ENCODE measurements at places on chromosomes 3 and 15.

DNA sequence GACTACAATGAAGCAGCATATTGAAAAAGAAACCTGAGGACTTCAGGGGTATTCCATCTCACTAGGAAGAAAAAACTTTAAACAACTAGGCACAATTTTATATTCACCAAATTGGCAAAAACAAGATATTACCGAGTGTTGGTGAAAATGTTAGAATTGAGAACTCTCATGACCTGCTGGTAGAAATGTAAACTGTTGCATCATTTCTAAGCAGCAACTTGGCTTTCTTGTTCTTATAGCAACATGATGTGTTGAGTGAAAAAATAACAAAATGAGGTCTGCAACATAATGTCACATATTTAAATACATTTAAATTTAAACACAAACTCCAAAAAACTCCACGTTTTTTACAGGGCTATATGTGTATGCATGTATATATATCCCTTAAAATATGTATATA, 59.0 kb upstream of the SPPL2A start:
- DNase-seq = no peak

- no peak for DNase-seq
Measured at GRCh38 chr3:50297896-50298725, 1.1 kb downstream of the HYAL3 start.

GRCh38 chr3:187518616-187519015, 150.4 kb downstream of the RTP4 start:
- DNase-seq = no peak

DNA sequence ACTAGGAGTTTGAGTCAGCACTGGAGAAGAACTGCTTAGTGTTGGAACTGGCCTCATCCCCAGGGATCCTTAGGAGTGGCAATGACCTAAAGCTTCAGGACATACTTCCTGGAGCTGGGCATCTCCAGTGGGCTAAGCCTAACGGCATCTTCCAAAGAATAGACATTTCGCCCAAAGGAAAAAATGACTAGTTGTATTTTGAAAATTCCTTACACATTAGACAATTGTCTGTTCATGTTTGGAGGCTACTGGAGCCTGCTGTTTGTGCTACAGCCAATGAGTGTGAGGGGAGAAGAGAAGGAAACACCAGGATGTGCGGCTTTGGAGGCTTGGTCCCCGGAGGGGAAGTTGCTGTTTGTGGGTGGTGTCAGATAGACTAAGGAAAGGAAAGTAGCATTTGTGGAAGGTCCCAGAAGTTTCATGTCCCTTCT, 77.6 kb downstream of the POLR2M start:
- DNase-seq = no peak

GRCh38 chr3:188712248-188712924, 459.4 kb upstream of the TPRG1 start:
- DNase-seq = no peak

DNA sequence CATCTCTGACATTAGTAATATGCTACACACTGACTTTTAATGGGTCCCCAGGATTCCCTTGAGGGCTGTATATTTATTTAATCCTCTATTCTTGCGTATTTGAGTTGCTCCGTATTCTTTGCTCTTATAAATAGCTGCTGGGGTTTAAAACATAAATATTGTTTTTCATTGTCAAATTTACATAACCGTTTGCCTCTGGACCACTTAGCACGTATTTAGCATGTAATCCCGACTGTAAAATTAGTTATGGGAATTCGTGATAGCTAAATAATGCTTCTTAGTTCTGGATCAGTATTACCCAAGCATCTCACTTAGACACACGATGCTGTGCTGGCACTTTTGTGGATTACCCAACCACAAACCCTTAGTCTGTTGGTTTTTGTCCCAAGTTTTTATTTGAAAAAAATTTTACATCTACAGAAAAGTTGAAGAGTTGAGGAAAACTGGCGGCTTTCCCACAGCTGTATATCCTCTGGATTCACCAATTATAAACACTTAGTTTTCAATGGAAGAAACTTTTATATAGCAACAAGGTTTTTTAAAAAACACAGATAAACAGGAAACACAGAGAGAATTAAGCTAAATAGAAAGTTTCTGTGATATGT, 296.8 kb upstream of the TPM1 start:
- DNase-seq = no peak

DNA sequence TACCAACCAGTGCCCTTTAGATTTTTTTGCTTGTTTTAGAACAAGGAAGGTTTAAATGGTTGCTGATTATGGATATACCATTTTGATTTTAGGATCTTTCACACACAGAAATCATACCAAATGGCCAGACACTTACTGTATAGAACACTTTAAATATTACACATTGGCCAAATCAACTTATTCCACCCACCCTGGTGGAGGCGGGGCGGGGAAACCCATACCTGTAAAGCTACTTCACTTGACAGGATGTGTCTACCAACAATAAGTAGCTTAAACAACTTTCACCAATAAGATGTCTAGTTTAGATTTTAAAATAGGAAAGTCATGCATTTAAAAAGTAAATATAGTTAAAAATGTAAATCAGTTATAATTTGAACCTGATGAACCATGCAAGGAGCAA, 17.0 kb upstream of the SFMBT1 start:
- DNase-seq = no peak

DNA sequence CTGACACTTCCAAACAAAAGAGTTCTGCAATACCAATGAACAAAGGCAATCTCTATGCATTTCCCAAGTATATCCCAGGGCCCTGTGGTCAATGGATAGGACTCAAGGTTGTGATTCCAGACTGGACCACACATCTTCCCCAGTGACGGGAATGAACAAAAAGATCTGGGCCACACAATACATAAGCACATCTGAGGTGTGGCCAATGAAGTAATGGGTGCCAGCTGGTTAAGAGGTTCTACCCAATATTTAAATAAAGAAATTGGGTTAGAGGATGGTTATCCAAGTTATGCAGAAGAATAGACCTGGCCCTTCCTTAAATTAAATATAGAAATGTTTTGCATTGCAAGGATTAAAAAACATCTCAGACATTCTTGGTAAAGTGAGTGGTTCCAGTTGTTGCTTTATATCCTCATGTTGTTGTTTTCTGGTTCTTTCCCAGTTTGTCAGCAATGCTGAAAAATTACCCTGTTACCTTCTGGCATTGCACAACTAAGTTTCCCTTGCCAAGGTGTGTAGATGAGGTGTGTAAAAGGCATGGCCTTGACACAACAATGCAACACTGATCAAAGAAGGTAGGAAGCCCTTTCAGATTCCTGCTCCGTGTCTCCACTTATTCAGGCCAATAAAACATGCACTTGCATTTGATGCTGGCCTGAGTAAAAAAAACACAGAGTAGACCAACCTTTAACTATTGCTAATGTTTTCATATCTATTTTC, 86.5 kb downstream of the PRICKLE2 start:
- no peak for DNase-seq

DNA sequence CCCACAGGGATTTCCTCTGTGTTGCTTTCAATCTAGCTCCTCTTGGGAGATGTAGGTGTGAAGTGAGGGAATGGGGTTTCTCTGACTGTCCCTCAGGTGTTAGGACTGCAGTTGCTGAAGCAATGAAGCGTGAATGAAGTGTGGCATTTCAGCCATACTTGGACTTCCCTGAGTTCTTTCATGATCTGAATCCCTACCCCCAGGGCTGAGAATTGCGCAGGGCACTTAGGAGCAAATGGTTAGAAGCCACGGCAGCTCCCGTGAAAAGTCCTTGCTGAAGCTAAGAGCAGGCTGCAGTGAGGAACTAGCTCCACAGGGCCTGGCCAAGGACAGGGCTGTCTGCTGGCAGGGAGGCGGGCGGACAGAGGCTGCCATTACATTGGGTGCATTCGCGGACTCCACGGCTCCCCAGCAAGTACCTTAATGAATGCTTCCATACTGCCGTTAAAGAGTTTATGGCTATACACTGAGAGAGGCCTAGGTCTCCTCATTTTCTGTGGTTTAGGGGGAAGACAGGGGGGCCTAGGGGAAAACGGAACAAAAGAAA, 69.0 kb upstream of the RAD18 start:
- no peak for DNase-seq

- no peak for DNase-seq
Measured at GRCh38 chr15:92158426-92158825, 235.3 kb upstream of the ST8SIA2 start.

All from GM06990 (cell line).